ENCODE measurements at places on chromosomes 13 and 19.

DNA sequence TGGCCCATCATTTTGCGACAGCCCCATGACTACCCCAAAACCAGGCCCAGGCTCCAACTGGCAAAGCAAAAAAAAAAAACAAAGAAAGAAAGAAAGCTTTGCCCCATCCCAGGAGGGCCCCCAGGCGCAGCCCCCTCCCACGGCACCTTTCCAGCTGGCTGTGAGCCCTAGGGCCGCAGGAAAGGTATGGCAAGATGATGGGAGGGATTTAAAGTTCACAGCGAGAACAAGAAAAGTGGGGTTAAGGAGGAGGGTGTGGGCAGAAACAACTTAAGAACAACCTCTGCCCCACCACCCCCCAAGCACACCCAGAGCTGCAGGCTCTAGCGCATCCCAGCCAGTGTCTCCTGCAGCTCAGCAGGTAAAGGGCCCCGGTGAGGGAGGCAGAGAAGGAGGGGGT, at the start of gene CYP2F1:
TSS of gene CYP2F1 (plus strand) at position 301 of the 400 bp plus-strand sequence. CDS start 1,757 bp downstream, outside the sequence.
- no peak for DNase-seq

- DNase-seq, result no peak
These were observed 193.6 kb downstream of the KCNRG start for GRCh38 chr13:50208826-50209335.

DNA sequence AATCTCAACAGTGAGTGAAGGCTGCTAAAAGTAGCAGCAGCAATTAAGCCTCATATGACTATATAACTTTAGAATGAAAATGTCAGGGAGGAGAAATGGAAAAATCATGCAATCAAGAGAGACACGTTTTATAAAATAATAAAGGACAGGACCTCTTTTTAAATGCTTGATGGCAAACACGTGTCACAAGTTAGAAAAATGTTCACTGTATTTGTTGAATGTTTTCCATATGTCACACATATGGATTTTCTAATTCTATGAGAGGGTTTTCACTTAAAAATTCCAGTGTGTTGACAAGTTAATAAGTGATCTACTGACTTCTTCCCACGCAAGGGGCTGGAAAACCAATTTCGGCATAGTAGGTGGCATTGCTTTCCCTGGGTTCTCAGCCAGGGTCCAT, 27.7 kb upstream of the KCTD12 start:
- no peak for DNase-seq

DNA sequence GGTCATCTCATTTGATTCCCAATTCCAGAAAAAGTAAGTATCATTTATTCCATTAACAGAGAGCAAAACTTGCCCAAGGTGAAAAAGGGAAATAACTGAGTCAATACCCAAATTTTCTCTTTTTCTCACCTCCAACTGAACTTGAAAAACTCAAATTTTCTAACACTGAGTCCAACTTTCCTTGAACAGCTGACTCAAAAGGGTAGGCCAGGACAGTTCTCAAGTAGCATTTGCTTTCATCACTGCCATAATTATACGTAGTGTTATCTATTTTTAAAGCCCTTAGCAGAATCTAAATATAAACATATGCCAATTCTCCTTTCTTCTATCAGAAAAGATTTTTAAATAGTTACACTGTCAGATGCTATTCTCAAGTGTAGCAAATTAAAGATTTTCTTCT, 3.5 kb downstream of the N4BP2L2 start:
- no peak for DNase-seq

DNA sequence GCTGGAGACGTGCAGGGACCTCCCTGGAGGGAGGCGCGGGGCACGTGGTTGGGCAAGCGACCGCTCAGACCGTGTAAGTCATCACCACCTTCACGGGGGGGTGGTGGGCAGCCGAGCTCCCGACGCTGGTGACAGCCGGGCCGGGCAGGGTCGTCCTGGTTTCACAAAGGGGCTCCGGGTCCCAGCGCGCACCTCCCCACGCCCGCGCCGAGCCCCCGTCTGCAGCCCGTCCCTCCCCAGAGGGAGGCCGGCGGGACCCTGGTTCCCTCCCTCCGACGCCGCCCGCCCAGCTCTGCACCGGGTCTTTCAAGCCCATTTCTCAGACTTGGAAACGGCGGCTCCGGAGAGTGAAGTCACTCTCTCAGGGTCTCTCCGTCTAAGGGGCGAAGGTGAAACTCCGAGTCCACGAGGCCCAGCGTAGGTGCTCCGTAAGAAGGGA, 729 bp upstream of the ARID3A start:
- DNase-seq, result no peak

DNA sequence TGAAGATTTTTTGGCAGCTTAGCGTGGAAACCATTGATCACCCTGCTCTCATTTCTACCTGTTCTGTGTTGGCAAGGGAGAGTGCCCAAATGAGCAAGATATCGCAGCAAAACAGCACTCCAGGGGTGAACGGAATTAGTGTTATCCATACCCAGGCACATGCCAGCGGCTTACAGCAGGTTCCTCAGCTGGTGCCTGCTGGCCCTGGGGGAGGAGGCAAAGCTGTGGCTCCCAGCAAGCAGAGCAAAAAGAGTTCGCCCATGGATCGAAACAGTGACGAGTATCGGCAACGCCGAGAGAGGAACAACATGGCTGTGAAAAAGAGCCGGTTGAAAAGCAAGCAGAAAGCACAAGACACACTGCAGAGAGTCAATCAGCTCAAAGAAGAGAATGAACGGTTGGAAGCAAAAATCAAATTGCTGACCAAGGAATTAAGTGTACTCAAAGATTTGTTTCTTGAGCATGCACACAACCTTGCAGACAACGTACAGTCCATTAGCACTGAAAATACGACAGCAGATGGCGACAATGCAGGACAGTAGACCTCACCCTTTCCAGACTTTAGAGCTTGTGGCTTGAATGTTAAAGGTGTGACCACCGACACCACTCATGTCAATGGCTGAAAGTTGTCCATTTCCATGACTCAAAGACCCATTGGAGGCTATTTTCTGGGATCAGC, 5.8 kb downstream of the CEBPG start:
- DNase-seq, result no peak

- no peak for DNase-seq
These were observed 14.0 kb upstream of the GJA3 start for GRCh38 chr13:20174656-20175405.

DNA sequence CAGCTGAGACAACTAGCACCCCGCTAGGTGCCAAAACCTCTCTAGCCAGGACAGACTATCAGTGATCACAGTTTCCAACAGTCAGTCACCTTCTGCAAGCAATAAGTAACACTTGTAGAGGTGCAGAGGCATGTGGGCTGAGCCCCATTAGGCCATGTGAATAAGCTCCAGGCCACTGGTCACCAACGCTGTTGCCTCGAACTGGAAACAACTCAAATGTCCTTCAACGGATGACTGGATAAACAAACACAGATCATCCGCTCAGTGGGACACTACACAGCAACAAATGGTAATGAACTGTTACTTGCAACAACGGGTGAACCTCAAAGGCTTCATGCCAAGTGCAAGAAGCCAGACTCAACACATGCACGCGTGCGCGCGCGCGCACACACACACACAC, 27.5 kb upstream of the TMEM160 start:
- DNase-seq, result no peak

DNA sequence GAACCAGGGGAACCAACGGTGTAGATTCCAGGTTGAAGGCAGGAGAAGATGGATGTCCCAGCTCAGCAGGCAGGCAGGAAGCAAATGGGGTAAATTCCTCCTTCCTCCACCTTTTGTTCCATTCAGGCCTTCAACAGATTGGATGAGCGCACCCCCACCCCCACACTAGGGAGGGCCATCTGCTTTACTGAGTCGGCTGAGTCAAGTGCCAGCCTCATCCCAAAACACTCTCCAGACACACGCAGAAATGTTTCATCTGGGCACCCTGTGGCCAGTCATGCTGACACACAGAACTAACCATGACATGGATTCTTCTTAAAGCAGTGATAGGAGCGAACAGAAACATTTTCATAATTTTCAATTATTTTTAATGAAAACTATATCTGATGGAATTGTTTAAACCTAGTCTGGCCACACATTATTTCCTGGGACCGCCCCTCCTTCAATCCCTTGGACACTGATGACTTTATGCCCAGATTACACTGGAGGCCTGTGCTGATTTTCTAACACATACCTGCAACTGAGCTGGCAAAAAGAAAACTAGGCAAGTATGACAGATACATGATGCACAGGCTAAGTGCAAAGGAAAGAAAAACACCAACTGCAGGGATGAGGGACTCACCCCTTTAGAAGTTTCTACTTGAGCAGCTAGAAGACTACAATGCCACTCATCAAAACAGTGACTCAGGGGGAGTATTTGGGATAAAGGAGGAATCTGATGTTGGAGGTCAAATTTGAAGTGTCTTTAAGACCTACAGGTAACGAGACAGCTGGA, 154.2 kb downstream of the TNFRSF19 start:
- DNase-seq, result no peak

GRCh38 chr13:59358014-59358413, 805.7 kb downstream of the DIAPH3 start:
- no peak for DNase-seq

- no peak for DNase-seq
These were observed 244.2 kb downstream of the NHLRC3 start for GRCh38 chr13:39282400-39282972.

GRCh38 chr19:34269968-34270621, 15.7 kb downstream of the GARRE1 start:
- DNase-seq, result no peak

DNA sequence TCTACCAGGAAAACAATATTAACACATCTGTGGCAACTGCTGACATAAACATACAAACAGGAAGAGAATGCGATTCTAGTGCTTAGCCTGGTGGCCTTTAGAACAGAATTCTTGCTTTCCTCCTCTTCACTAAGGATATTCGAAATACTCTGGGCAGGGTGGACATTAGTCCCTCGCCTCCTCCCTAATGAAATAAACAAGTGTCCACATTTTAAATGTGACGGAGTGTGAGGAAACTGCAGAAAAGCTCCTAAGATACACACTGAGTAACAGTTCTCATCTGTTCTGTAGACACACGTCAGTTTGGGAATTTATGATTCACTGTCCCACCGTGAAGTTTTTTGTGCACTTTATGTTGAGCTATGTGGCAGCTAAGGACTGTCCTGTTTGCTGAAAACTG, 639 bp downstream of the STARD13 start:
- DNase-seq, result no peak

- no peak for DNase-seq
These were observed 1.3 kb downstream of the RFX1 start for GRCh38 chr19:14004619-14005348.

DNA sequence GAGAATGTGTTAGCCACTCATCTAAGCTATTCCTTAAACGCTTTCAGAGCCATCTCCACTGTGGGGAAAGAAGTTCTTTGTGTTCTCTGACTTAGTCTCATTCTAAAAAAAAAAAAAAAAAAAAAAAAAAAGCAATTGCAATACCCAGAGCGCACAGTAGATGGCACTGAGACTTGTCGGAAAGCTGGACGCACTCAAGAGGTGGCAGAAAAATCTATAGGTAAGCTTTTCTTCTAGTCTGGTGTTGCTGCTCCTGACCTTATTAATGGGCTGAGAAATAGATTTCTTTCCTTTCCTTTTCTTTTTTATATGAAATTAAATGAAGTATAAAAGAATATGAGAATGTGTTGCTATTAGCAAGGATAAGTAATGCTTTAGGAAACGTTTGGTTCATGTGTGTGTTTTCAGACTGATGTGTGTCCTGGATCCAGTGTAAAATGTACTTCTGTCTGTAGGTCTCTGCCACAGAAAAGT, 4.7 kb upstream of the GJB2 start:
- DNase-seq, result no peak

- DNase-seq, result no peak
These were observed 55.9 kb upstream of the UQCRFS1 start for GRCh38 chr19:29268721-29269393.

- DNase-seq, result no peak
These were observed 4.7 kb upstream of the ZNF813 start for GRCh38 chr19:53462861-53463260.

DNA sequence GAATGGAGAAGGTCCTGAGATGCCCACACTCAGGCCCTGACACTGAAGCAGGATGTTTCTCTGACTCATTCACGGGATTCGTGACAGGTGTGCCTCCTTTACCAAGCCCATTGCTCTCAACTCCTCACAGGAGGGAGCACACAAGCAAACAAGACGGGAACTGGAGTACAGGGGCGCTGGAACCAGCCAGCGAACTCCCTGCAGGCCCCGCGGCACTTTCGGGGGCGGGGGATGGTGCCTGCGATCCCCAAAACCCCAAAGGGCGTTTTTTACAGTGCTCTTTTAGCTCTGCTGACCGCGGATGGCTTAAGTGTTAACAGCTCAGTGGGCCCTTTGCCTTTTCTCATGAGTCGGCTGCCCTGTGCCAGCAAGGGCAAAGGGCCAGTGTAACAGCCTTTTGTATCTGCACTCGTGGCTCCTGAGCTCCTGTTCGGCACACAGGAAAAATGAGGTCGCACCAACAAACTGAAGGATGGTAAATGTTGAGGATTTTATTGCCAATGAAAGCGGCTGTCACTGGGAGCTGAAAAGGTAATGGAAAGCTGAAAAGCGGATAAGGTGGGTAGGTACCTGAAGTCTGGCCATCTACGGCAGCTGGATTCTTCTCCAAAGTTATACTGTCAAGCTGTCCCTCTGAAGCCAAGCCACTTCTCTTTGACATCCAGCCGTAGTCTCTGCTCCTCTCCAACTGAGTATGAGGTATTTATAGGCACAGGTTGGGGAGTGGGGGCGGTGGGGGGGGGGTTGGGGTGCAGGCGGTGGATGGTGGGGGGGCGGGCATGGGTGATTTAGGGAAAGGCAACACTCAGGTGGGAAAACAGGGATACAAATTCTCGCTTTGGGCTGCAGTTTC, 65.0 kb upstream of the TRPC4 start:
- DNase-seq, result no peak

DNA sequence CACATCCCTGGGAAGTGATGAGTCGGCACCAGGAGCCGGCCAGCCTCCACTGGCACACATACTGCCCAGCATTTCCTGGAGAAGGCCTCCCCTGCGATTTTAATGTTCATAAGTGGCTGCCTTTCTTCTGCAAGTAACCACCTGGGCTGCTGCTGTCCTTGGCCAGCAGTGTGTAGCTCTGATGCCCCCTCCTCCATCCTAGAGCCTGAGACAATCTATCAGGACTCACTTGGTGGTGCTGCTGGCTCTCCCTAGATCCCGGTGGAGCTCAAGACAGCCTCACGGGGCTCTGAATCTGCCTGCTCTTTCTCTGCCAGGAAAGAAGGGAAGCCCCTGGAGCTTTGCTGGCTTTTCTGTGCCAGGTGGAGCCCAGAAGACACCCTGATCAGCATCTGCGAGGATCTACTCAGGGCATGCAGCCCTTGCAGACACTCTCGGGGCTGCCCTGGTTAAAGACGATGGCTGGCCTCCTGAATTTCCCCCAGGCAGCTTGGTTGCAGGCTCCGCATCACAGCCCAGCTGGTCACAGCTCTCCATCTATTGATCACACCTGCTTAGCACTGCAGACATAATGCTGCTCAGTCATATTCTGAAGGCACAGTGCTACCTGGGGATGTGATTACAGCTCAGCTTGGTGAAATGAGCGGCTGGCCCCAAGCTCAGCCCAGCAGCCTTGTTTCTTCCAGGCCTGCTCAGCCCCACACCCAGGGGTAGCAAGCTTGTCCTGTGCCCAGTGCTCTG, 122.3 kb downstream of the ZDHHC20 start:
- no peak for DNase-seq

DNA sequence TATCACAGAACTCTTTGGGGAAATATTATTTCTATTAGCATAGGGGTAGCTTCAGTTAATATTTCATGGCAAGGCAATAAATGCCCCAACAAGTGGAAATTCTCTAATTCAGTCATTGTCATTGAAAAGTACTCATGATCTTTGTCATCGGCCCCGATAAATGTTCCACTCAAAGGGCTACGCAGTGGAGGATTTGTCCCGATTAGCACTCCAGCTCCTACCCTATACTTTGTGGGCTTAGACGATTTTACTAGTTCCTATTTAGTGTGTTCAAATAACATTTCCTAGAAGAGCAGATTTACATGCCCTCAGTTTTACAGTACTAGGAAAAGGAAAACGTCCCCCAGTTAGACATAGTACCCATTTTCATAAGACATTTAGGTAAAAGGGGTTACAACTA, 38.0 kb upstream of the ATP12A start:
- DNase-seq, result no peak
